NAMALWA (cell line): ENCODE measurements at places on chromosomes 4 and X.

- no peak for DNase-seq
These were observed 174.4 kb upstream of the BCOR start for GRCh38 chrX:40272141-40272540.

GRCh38 chr4:848307-848691 is 22.4 kb upstream of the CPLX1 start:
- no peak for DNase-seq

DNA sequence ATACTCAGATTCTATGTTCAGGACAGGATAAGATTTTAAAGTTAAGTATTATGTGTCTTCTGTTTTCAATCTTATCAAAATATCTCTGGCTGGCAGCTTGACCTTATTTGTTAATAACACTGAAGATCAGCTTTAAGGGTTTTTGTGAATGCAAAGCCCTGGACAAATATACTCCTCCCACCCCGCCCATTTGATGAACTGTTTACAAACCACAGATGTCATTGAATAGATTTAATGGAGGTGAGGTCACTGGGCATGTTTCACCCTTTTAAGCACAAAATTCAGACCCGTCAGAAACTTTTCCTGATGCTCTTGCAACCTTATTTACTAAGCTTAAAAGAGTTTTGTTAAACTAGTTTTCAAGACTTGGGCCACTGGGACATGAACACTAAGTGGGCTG is 10.1 kb upstream of the CXCL8 start:
- DNase-seq, result no peak

DNA sequence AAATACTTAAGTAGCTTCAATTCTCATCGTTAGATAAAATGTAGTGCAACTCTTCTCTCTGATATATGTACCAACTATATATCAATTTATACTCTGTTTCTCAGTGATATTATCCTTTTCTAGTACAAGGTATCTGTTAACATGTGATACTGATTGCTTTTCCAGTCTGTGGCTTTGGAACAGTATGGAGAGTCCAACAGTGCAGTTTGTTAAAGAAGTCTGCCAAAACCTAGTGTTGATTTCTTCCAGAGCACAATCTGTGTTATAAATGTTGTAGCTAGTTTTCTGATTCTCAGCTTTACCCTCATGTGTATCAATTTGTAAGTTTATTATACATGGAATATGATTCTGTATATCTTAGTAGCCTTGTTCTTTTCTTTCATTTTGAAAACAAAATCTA is 465.0 kb downstream of the IL15 start:
- no peak for DNase-seq

DNA sequence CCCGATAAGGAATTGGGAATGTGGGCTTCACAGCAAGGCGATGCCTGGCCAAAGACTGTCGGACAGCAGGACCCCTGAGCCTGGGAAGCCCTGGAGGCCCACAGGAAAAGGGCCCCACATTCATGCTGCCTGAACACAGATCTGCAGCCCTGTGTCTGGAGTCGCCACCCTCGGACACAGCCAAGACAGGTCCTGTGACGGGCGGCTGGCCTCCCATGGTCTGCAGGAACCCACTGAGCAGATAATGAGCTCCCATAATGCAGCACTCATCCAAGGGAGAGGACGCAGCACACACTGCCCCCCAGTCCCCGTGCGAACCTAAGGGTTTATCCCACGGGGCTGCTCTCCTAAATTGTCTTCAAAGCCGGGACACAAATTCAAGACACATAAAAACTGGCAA is 30.6 kb downstream of the ZFYVE28 start:
- DNase-seq, result no peak

- DNase-seq, result no peak
These were observed 2.0 kb upstream of the GPR34 start for GRCh38 chrX:41686788-41687187.

DNA sequence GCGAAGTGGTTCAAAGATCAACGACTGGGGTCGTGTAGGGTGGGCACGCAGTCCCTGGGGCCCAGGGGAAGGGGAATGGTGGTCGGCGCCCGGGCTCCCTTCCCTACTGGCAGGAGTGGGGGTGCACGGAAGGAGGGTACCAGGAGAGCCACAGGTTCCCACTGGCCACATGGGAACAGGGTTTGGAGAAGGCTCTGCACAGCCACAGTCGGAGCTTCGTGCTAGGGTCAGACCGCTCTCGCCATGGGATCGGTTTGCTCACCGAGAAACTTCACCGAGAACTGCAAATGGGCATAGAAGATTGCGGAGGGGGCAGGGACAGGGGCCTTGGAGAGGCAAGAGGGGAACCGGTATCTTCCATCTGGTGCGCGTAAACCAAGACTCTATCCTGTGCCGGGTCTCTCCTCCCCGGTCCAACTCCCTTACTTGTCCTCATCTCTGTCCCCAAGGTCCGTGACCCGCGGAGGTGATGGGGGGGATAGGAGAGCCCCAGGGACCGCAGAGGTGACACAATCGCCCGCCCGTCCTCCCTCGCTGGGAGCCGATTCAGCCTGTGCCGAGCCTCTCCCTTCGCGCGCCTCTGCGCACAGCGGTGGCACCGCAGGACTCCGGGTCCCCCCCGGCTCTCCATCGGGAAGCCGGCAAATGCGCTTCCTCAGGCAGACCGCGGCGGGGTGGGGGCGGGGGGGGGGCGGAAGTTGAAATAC is 1.0 kb downstream of the SCD5 start:
- DNase-seq, result no peak

DNA sequence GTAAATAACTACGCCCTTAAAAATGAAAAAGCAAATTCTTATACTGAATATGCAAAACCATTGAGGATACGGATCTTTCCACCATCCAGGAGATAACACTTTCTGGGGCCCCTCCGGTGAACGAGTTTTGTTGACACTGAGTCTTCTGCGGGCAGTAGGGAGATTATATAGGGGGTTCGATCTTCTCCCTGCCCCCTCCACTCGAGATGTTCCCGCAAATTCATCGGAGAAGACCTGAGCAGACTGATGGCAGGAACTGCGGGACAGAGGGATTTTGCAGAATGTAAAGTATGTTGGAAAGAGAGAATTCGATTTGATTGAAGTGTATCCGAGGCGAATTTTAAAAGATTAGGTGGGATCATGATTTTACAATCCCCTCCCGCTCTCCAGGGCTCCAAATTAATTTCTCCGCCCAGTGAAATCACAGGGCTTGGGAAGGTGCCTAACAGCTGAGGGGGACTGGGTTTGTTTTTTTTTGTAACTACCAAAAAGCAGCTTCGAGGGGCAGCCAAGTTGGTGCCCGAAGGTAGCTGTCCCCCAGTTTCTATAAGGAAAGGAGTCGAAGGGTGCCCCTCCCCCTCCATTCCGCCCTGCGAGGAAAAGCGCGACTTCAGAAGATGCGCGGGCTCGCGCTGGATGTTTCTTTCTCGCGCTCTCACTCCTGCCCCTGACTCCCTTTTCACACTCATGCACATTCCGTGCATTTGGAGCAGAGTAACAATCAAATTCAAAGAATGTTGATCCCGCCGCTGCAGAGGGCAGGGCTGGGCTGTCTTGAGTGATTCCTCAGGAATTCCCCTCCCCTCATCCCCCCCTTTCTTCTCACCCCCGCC is 1.2 kb downstream of the TMEM255A start:
- DNase-seq, result no peak

- no peak for DNase-seq
These were observed 289.0 kb downstream of the STIM2 start for GRCh38 chr4:27149541-27150212.

DNA sequence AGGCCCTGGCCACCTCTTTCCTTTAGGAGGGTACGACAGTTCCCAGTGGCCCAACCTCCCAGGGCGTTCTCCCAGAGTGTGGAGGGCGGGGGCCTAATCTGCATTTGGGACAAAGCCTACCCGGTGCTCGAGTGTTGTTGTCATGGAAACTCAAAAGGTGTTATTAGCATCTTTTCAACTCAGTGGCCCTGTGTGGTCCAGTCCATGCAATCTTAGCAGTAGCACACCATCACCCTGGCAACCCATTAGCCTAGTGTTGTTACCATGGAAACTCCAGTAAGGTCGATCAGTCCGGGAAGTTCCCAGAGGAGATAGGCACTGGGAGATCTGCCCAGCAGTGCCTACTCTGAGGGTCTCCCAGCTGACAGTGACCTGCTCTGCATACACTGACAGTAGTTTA is 20.2 kb downstream of the APLN start:
- DNase-seq, result no peak

- no peak for DNase-seq
These were observed 114.3 kb downstream of the AMELX start for GRCh38 chrX:11407331-11408108.

DNA sequence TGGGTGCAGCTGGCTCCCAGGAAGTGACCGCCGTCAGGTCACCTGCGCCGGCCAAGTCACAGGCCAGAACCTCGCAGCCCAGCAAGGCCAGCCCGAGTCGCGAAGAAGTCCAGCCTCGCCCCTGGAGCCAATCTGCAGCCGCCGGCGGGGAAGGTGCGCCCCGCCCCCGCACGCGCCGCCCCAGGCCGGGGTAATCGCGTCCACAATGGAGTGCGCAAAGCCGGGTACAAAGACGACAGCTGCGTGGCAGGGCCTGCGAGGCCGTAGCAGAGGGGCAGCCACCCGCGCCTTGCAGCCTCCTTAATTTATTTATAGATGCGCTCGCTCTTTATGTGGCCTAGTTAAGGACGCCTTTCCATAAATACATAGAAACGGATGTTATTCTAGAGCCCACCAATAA is 139.4 kb upstream of the CPEB2 start:
- DNase-seq, result no peak

DNA sequence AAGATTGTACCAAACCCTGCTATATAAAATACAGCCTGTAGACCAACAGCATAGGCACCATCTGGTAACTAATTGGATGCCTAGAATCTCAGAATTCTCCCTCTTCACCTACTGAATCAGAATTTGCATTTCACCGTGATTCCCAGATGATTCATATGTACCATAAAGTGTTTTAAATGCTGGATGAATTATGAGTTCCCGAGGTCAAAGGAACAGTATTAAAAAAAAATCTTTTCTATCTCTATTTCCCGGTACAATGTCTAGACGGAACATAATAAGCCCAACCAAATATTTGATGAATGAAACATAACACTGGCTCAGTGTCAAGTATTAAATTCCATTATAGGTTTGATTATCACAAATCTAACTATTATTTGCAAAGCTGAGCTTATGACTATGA is 280.0 kb downstream of the ANKRD50 start:
- no peak for DNase-seq

DNA sequence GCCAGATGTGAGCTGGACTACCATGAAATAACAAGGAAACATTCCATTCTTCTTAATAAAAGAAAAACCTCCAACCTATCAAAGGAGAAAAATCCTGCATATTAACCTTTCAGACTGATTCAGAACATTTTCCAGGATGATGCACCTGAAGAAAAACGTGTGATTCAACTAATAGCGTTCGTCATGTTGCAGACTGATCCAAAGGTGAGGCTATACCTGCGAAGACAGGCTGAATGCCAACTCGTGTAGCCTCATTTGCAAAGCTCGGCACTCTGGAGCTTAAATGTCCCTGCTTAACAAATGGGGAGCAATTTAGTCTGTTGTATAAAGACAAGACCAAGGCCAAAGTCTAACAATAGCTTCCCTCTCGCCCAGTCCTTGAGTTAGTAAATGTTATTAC is 172.0 kb upstream of the NOCT start:
- DNase-seq, result no peak

DNA sequence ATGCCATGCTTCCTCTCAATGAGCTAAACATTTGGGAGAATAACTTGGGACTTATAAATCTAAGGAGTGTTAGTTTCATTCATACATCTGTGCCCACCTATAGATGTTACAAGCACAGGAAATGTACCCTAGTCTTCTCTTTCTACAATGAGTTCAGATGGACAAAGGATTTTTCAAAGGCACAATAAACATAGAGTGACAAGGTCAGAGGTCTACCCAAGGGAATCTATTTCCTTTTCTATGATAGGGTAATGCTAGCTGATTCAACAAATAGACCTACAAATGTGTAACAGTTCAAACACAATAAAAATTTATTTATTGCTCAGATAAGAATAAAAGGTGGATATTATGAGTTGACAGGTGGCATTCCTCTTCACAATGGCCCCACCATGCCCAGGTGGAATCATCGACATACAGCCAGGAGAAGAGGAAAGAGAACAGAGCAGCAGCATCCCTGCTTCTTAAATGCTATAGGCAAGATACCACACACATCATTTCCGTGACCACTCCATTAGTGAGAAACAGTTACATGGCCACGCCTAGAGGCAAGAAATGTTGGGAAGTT is 421.8 kb downstream of the HNRNPD start:
- DNase-seq, result no peak

DNA sequence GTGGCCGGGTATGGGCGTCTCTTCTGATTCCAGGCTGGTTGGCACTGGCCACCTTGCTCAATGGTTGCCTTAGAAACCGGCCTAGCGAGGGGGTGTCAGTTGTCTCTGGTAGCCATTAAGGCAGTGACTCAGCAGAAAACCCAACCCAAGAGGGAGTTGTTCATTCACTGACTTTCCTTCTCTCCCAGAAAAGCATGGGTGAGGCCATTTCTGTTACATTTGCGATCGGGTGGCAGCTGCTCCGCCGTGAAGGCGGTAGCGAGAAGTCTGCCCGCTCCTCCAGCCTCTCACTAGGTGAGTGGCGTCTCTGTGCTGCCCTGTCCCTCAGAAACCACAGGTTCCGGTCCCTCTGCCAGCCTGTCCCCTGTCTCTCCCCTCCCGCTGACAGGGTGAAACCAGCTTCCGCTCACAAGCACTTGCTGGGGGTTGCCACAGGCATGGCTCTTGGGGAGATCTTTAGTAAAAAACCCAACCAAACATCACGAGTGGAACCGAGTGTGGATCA is 17.4 kb downstream of the IRAK1 start:
- no peak for DNase-seq

GRCh38 chr4:101294597-101294996 is 52.7 kb downstream of the PPP3CA start:
- DNase-seq, result no peak

DNA sequence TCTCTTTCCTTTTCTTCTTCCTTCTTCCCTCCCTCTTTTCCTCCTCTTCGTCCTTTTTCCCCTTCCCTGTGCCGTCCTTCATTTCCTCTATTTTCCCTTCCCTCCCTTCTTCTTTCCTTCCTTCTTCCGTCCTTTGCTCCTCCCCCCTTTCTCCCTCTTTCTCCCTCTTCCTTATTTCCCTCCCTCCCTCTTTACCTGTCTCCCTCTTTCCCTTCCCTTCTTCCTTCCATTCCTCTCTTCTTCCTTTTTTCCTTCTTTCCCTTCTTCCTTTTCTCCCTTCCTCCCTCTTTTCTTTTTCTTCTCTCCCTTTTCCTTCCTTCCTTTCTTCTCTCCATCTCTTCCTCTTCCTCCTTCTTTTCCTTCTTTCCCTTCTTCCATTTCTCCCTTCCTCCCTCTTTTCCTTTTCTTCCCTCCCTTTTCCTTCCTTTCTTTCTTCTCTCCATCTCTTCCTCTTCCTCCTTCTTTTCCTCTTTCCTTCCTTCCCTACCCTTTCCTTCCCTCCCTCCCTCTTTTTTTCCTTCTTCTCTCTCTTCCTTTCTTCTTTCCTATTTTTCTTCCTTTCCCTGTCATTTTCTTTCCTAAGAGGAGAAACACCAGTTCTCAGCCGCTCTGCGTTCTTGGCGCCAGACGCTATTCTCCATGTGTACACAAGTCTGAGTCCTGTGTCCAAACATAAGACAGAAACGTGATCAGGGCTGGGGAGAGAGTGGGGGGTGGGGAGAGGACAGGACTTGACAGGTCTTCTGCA is 597.1 kb downstream of the MID1IP1 start:
- DNase-seq, result no peak

GRCh38 chr4:148366251-148366650 is 76.0 kb downstream of the NR3C2 start:
- no peak for DNase-seq

- no peak for DNase-seq
These were observed 37.9 kb downstream of the FAT1 start for GRCh38 chr4:186685767-186686183.
